GM23248 (cell line): ENCODE measurements at places on chromosomes 16 and 17. TPM values are rescaled to one million over a fixed set of nuclear protein-coding genes. Genes with fewer than 3 reads are reported as not detected.

DNA sequence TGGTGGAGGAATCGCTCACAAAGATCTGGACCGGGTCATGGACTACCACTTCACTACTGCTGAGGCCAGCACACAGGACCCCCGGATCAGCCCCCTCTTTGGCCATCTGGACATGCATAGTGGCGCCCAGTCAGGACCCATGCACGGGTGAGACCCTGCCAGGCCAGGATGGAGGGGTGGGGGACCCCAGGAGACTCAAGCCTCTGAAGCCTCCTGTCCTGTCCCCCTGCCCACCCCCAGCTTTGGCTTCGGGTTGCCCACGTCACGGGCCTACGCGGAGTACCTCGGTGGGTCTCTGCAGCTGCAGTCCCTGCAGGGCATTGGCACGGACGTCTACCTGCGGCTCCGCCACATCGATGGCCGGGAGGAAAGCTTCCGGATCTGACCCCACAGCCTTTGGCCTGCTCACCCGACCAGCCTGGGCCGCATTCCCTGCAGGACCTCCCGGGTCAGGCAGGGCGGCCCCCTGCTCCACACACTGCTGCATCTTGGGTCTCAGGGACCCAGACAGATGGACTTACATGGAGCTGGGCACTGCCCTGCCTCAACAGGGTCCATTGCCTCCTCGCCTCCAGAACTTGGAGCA is 3.8 kb downstream of the BCKDK start:
- no peak for DNase-seq

GRCh38 chr16:86578611-86579267 is 390 bp downstream of the FOXL1 start:
- peak; percentile 91 for DNase-seq

DNA sequence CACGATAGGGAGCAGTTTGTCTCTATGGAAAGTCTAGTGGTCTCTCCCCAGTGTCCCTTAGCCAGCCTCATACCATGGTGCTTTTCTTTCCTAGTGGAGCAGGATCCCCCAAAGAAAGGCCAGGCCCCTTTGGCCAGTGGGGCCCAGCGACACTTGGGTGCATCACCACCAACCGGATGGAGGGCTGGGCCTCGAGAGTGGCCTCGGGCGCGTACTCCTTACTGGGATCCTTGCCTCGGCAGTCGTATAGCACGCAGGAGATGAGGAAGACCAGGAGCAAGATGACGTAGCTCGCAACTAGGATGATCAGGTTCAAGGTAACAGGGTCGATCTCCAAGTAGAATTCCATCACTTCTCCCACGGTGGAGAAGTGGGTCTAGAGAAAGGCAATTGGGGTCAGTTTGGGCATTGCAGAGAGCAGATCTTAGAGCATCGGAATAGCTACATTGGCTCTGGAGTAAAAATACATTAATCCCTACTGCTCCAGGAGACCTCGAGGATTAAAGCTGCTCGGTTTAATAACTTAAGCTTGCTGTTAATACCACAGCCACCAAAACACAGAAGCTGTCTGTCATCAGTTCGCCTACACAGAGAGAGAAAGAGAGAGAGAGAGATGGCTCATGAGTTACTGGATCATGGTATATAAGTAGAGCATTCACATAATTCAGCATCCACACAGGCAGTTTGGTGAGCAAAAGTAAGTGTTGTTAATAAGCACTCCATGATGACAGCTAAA is at the start of gene SMIM36:
Gene SMIM36 (minus strand): TSS at position 467 of the 736 bp plus-strand sequence.
- DNase-seq: no peak

DNA sequence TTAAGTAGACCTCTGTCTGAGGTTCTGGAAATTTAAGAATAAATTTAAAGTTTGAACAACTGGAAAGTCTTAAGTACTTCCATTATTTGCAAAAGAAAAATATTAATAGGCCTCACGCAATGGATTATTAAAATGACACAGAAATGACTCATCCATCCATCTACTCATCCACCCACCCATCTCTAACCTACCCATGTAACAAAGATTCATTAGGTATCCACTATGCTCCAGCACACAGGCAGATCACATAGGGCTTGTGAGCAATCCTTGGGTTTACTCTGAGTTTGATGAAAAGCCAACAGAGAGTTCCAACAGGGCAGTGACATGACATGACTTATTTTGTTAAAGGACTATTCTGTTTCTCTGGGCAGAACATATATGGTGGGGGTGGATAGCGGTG is 93.3 kb downstream of the HELZ start:
- DNase-seq: peak; percentile 78

- DNase-seq: no peak
Measured at GRCh38 chr17:82566129-82566960, 46.8 kb downstream of the FOXK2 start.

DNA sequence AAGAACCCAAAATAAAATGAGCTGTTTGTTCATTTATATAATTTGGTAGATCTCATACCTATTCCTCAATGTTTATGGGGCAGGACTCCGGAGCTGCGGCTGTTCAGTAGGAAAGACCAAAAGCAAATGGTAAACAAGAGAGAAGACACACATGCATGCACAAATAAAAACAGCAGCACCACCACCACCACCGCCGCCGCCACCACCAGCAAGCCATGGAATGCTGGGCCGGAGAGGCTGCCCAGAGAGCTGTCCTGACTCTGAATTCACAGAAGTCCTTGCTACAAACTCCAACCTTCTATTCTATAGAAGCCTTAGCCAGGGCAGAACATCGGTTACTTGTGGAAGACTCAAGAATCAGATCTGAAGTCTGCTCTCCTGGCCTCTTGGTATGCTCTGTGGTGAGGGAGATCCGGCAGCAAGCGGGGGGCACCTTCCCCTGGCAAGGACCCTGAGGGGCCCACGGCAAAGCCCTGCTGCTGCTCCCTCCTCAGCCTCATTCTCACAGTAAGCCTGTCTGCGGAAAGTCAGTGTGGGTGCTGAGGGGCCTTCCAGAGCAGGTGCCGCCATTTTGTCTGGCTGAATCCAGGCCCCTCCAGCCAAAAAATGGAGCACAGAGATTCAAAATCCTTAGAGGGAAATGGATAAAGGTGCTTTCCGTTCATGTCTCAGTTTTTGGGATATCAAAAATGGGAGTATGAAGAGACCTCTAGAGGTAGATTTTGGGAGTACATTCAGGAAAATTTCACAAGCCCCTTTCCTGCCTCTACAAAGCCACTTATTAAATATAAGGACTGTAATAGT is 6.4 kb upstream of the FOXJ1 start:
- DNase-seq: peak; percentile 48

GRCh38 chr16:58415003-58415402 is 22.7 kb downstream of the GINS3 start:
- DNase-seq: no peak

DNA sequence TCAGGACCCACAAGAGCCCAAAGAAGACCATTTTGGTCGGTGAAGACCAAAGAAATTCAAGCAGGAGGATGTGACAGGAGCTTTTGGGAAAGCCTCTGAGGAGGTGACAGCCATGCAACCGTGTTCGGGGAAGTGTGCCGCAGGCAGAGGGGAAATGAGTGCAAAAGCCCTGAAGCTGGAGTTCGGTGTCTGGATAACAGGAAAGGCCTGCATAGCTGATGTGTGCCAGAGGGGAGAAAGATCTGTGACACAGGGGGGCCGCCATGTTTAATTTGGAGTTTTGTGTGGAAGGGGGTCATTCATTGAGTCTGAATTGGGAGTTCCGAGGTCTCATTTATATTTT is 870 bp upstream of the ZC3H7A start:
- peak; percentile 49 for DNase-seq

DNA sequence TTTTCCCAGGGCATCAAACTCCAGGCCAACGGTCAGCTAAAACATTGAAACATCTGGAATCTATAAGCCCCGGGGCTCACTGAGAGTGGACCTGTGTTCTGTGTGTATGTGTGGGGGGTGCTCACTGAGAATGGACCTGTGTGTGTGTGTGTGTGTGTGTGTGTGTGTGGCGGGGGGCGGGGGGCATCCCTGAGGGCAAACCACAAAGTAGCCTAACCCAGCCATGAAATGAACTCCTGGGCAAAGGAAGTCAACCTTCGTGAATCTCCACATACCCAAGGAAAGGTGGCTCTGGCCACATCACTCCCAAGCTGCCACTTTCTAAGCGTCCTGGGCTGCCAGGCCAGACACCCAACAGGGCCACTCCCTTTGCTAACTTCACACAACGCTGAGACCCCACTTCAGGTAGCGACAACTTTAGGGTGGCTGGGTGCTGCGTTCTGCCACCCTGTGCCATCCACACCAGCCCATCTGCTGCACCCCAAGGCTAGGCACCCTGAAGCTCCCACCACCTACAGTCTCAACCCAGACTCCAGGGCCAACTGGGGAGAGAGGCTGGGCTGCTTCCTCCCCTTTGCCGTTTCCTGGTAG is 1.6 kb downstream of the MAFG start:
- peak; percentile 36 for DNase-seq

The GAS7 gene
- polyA plus RNA-seq: 6.7 TPM in 2 replicates

- DNase-seq: peak; percentile 3
Measured at GRCh38 chr17:67183531-67183930, 61.5 kb downstream of the HELZ start.

The IRX3 gene
- polyA plus RNA-seq: 6.4 and 8.8 TPM in 2 replicates

DNA sequence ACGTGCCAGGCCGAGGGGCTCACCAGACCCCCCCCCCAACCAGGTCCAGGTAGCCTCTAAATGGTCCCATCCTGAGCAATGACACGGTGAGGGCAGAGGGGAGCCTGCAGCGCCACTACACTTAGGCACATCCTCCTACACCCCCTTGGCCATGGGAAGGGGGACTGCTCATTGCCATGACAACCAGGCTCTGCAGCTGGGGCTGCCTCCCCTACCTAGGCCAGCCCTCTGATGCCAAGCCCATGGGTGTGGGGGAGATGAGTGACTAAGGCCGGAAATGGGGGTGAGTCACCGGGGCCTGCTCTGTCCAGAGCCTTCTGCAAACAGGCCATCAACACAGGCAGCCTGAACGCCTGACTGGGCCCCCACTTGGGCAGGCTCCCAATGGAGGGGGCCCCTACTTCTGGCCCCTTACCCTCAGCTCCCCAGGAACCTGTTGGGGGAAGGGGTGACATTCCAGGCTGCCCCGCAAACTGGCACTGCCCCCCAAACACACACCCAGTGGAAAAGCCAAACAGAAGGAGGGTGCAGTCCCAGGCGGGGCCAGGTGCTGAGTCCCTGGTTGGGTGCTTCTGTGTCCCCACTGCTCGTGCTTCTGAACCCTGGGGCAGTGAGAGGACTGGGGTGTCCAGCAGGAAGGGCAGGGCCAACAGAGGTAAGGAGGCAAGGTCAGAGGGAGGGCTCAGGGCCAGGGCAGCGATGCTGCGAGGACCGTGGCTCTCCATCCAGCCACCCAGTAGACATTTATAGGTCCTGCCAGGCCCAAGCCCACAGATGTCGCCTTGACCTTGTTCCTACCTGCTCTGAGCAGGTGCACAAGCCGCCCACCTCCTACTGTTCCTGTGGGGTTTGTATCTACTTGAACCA is 8.2 kb downstream of the PLCD3 start:
- DNase-seq: peak; percentile 94

DNA sequence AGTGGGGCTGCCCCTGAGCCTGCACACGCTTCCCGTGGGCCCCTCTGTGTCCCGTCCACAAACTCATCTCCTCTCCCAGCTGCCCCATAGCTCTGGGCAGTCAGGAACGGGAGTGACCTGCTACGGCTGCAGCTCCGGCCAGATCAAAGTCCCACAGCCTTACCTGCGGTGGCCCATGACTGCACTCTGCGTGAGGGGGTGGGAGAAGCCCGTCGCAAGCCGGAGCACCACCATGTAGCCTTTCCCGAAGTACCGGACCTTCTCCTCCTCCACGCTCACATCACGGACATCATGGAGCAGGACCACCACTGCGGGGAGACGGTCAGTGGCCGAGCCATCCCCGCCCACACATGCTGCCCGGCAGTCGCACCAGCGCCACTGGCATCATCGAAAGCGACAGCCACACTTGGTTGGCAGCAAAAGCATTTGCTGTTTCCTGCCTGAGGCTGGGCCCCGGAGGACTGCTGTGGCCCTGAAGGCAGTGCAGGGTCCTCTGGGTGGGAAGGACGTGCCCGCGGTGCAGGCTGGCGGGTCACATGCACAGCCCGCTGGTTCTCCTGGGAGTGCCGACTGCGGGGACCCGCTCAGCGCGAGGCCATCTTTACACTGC is 6.2 kb downstream of the CYBC1 start:
- no peak for DNase-seq

DNA sequence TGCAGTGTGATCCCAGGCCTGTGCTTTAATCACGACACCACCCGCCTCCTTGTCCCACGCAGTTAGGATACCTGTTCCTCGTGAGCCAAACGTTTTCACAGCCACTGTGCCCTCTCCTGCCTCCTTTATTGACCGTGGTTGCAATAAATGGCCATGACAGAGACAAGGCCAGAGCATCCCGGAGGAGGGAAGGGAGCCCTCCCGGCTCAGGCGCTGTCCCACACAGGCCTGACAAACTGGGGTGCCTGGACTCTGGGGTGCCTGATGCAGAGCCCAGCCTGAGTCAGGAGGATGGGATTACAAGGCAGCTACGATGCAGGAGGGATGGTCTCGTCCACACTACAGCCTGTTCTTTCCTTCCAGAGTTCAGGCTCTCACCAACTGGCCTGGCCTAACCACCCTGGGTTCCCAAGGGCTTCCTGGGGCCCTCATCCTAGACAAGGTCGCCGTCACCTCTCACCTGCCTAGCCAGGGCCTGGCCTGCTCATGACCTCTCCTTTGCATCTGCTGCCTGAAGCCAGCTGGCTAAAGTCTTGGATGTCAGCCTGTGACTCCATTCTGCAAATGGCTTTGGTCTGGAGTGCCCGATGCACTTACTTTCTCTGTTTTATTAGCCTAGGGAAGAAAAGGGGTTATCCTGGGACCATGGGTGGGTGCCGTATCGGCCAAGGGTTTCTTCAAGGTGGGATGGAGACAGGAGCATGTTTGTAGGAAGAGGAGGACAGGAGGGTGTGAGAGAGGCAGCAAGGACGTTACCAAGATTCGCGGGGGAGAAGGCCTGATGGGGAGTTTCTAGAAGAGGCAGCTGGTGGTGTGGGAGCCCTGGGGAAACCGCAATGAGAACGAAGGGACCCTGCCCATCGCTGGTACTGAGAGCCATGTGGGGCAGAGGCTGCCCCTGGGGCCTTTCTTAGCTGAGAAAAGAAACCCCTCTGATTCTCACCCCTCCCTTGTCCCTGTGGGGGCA is 234.3 kb upstream of the TNRC6C start:
- DNase-seq: no peak

GRCh38 chr17:45320349-45320930 is 3.6 kb upstream of the MAP3K14 start:
- DNase-seq: peak; percentile 84

The TP53TG3C gene
- not detected in 2 replicates for polyA plus RNA-seq

GRCh38 chr17:63477480-63478440 is 899 bp downstream of the ACE start:
- peak; percentile 42 for DNase-seq

The METTL2A gene
- 19.2 and 20.4 TPM in 2 replicates for polyA plus RNA-seq
